Posterior vena cava (tissue), 2 donors: ENCODE measurements at places on chromosomes 3 and 15. TPM values are rescaled to one million over a fixed set of nuclear protein-coding genes. Genes with fewer than 3 reads are reported as not detected.

Gene MINAR1
- 0.69 TPM for total RNA-seq

Gene INSYN1
- total RNA-seq: 12.8 TPM

Gene GOLGA8S
- total RNA-seq: 0.38 TPM

Gene FBXL22
- total RNA-seq: 17.7 TPM

Gene TM6SF1
- total RNA-seq: 8.1 TPM

Gene MGLL
- total RNA-seq: 216 TPM

Gene GUCA1C
- not detected for total RNA-seq

Gene ATP10A
- 18.7 TPM for total RNA-seq

Gene CCRL2
- total RNA-seq: 2.4 TPM

Gene TADA3
- total RNA-seq: 44.2 TPM

Gene RTP3
- total RNA-seq: not detected

Gene RPLP1
- total RNA-seq: 1,397 TPM

Gene PPARG
- 15.4 TPM for total RNA-seq

Gene STX19
- total RNA-seq: not detected
